ENCODE measurements at places on chromosomes 4 and X.

DNA sequence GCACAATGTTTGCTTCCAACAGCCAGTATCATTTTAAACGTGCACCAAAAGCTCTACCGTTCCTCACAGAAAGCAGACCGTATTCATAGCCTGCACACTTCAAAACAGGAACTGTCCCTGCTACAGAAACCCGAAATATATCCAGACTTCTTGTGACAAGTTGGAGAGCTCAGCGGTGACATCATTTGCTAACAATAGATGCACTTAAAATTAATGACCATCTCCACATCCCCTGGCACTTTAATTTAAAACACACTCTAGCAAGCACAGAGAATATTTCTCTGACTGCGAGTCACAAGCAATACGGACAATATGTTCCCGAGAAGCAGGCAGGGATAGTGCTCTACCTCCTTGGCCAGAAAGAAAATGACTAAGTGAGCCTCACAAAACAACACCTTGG is 2.5 kb downstream of the NYX start:
- peak; percentile 45 for DNase-seq

DNA sequence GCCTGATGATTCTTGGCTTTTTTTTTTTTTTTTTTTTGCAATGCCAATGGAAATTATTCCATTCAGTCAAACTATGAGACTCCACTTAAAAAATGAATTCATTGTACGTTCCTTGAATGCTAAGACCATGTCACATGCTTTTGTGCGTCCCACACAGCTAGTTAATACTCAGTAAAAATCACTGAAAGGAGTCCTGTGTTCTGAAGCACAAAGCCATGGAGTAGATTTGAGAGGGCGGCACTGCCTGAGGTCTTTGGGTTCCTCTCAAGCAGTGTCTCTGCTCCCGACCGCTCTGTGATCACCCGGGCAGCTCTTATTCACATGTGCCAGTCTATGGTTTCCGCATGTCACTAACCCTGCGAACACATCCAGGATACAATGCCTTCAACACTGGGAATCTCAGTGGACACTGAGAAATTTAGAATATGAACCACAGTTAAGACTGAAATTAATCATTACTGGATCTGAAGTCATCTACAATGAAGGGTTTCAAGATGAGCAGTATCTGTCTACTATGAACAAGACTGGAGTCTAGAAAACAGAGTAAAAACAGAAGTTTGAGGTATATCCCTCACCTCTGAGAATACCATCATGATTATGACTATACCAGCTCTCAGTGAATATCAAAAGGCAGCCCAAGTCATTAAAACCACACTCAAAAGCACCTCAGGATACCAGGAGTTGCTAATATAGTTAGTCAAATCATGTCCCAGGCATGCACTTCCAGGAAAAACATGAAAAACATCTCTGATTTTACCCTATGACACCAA is 193.0 kb downstream of the MGST2 start:
- DNase-seq, result peak; percentile 5

DNA sequence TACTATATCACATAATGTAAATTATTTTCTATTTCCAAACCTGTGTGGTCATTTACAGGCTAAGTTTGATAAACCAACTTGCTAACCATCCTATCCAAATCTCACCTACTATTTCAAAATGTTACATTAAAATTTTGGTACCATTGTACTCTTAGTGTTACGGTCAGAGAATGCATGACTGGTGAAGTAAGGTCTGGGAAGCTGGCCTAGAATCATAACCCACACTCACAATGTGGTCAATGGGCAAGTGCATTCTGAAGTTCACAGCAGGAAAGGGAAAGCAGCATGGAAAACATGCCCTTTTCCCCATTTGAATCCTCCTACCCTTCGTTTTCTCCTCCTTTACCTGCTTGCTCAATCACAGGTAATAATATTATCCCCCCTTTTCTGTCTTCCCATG is 54.4 kb downstream of the PPP3CA start:
- DNase-seq, result no peak

DNA sequence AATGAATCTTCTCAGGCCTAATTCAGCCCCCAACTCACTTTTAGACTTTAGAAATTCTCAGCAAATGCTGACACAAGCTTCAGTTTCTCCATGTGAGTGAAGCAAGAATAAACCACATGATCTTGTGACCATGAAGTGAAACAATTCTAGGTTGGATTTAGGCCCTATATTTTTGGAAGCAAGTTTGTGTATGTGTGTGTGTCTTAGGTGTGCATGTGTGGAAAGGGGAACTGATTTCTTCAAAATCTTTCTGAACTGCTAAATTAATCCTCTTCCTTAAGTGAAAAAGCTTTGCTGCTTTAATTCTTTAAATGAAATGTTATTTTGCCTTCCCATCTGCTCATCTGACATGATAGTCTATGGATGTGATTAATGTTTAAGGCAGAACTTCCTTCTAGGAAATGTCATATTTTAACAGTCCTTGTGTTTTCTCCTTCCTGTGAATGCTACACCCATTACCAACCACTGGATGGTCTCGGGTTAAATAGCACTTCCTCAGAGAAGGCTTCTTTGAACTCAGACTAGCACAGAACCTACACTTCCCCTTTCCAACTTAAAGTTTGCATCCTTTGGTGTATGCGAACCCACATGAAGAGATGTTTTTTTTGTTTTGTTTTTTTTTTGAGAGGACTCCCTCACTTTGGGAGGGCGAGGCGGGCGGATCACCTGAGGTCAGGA is 1.2 kb upstream of the TMEM144 start:
- no peak for DNase-seq

DNA sequence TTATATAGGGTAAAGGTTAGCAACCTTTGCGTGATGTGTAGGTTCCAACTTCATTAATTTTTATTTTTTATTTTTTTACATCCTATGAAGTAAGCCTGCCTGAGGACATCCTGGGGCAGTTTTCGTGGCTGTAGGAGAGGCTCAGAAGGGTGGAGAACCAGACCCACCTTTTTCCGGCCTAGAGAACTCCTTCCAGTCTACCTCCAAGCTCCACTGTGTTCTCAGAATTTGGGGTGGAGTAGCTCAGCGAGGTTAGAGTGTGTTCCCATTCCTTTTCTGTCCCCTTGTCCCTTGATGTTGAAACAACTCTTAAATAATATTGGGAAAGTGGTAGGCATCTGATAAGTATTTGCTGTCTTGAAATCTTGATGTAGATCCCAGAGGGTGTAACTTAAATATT is 32.4 kb downstream of the MTHFD2L start:
- DNase-seq, result no peak

GRCh38 chrX:115018040-115018647 is 728 bp upstream of the IL13RA2 start:
- DNase-seq, result no peak

DNA sequence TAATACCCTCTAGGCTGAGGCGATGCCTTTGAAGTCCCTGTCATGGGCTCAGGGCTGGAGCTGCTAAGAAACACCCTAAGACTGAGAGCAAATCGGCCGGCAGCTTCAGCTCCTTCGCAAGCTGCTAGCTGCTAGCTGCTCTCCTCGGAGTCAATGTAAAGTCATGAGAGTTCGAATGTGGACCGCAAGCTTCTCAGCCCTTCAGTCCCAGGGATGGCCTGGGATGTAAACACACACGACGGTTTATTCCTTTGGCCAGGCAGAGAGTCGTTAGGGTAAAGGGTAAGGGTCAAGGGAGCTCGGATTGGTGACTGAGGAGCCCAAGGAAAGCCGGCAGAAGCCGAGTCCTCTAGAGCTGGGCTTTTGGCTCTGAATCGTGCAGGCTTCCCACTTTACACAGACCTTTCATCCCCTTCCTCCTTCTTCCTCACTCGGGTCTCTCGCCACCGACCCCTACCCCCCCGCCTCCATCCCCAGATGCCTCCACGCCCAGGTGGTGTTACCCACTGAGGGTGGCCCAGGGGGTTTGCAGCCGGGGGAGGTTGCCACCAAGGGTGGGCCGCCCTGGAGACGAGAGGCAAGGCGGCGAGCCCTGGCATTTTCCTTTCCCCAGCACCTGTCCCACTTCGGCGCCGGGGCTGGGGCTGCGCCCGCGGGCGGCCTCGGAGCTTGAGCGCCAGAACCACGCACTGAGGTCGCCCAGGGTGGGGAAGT is 3.1 kb upstream of the BCORL1 start:
- DNase-seq, result no peak

- DNase-seq, result no peak
Measured at GRCh38 chr4:11028334-11028733, 343.8 kb upstream of the CLNK start.

DNA sequence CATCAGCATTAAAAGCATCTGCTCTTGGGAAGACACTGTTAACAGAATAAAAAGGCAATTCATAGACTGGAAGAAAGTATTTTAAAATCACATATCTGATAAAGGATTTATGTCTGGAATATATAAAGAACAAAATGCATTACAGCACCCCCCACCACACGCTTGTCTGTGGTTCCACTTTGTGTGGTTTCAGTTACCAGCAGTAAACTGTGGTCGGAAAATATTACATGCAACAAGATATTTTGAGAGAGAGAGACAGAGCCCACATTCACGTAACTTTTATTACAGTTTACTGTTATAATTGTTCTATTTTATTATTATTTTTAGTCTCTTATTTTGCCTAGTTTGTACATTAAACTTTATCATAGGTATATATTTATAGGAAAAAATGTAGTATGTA is 21.2 kb upstream of the PDE6B start:
- no peak for DNase-seq

DNA sequence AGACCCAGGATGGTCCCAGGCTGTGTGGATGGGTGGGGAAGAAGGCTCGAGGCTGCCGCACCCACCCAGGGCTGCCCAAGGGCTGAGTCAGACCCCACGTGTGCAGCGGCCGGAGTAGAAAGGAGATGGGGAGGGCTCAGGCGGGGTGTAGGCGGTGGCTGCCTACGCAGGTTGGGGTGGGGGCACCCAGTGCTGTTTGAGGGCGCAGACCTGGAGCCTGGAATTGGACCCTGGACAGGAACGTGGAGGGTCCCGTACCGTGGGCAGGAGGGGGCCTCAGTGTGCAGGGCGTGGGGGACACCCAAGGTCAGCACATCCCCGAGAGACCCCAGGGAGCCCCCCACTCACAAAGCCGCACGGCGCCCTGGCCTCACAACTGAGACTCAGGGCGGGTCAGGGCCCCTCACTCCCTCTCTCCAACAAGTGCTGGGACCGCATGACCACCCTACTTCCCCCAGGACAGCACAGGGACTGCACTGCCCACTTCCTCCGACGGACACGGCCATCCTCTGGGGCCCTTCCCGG is 79.9 kb downstream of the FAM53A start:
- DNase-seq, result no peak

DNA sequence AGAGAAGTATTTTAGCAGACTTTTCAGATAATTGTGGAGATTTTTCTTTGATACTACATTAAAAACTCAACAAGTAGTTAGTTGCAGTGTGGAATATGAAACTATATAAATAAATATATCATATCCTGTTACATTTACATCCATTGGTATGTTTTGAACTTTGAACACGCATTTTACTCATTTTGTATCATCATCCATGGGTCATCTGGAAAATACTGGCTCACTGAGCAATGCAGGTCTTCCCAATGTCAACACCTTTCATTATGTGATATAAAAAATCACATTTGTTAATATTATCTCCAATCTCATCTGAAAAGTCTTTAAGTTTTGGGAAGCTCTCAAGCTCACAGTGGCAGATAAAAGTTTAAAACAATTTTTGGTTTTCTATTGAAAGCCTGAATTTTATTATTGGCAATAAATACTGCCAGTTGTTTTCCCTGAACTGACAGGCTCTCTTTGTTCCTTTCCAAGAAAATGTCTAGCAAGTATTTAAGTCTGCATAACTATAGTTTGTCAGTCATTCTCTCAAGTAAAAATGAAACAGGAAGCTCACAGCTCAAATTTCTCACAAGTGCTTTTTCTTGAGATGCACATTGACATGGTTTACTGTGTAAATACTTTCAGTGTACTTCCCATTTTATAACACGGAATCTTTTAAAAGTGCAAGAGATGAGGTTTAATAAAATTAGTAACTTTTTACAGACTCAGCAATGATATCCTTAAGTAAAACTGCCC is 183.5 kb upstream of the GPC4 start:
- DNase-seq, result peak; percentile 56

GRCh38 chrX:106928227-106928626 is 8.0 kb downstream of the CLDN2 start:
- DNase-seq, result no peak

DNA sequence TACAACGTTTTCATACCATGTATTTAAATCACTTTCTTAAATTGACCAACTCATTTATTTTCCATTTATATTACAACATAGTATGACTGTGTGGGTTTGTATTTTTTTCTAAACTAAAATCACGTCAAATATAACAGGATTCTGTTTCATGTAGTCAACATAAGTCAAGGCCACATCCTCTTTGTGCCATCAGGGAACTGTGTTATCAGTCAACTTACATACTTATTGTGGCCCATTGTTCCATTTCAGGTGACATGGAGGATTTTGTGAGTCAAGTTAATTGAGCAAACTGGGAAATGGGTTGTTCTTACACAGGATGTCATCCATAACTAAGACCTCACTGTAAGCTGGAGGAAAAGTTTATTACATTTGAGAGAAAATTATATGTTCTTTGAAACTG is 35.9 kb downstream of the STK26 start:
- DNase-seq, result no peak

GRCh38 chr4:176185051-176185450 is 10.3 kb downstream of the SPATA4 start:
- peak; percentile 87 for DNase-seq

DNA sequence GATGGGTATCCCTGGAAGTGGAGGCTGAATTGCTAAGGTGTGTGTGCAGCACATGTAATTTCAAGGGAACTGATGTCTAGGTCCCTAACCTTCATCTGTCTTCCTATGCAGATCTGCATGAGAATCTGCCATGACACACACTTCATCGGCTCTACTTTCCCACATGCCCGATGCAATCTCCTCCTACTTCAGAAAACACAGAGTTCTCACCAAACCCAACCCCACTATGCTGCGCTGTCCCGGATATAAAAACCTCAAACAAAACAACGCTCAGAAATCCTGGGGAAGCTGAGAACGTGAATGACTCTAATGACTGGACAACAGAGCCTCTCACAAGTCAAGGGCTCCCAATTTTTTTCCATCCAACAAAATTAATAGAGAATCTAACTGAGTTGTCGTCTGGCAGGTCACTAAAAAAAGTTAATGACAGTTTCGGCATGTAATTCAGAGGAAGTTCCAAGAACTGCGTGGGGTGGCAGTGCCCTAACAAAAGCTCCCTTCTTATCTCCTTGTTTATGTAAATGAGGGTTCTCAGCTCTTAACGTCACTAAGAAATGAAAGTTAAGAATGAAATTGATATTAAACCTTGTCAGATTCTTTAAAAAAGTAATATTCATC is 39.0 kb downstream of the STX18 start:
- peak; percentile 38 for DNase-seq

GRCh38 chrX:41198410-41198809 is 113.2 kb downstream of the USP9X start:
- DNase-seq, result no peak

All from fibroblast of skin of right biceps (primary cell).